GM12878 (cell line): ENCODE measurements at places on chromosomes 3 and 15. TPM values are rescaled to one million over a fixed set of nuclear protein-coding genes. Genes with fewer than 3 reads are reported as not detected.

DNA sequence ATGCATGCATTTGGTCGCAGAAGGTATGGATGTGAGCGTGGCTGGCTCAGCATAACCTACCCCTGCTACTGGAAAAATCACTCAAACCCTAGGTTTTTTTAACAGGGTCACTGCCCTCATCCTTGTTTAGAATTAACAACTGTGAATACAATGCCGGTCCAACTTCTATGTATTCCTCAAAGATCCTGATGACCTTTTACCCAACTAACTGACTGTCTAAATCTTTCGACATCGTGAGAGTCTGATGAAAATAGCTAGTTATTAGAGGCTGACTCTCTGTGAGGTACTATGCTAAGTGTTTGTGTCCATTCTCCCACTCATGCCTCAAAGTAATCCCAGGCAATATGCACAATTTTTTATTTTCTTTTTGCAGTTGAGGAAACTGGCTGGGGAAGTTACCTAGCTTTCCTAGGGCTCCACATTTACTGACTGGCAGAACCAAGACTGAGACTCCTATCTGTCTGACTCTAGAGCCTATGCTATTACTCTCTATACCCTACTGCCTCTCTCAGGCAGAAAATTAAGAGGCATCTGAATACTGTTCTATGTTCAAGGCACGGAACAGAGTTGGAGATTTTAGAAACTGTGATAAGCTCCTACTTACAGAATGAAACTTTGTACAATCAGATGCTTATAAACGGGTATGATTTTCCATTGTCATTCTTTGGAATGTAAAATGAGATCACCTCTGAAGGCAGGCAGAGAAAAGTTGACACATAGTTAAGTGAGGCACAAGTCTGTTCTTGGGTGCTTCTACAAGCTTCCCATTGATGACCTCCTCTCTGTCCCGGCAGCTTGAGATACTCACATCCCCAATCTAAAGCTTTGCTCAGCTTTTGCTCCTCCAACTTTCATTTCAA is 56.4 kb downstream of the FILIP1L start:
- no peak for DNase-seq

- no peak for DNase-seq
Measured at GRCh38 chr3:197227780-197228574, 70.4 kb downstream of the DLG1 start.

DNA sequence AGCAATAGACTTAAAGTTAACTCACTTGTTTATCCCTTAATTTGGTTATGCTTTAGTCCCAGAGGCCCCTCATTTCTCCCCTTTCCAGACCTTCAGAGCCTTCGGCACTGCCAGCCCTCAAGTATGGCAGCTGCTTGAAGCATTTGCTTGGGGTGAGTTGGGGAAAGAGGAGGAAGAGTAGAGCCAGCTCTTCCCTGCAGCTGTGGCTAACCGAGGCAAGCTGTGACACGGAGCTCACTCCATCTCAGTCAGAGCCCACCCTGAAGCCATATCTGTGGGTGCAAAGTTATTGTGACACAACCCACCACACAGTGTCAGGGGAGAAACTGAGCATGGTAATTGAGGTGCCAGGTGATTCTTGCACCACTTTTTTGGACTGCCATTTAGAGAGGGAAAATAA is 66.1 kb downstream of the FILIP1L start:
- DNase-seq = no peak

- no peak for DNase-seq
Measured at GRCh38 chr3:194201953-194202666, 66.2 kb downstream of the HES1 start.

DNA sequence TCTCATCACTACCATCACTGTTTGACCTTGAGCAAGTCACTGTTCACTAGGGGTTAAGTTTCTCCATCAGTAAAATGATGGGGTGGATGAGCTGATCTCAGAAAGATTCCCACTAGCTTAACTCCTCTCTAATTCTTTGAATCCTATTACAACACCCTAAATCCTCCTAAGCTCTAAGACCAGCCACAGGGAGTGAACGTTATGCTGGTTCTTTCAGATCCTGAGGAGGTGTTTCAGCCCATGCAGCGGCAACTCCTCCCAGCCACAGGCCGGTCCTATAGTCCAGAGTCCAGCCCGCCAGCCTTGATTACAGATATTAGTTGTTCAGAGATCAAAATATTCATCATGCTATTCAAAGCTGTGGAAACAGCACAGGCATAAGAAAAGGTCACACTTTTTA is 15.1 kb downstream of the MB21D2 start:
- no peak for DNase-seq

Gene MORC1
- total RNA-seq = not detected in 2 replicates

Gene ATOSA
- 18.1 and 19.5 TPM in 2 replicates for total RNA-seq

Gene FANCD2OS
- total RNA-seq = not detected in 2 replicates
